ENCODE measurements at places on chromosomes 11 and 22.

GRCh38 chr11:85685125-85685819 is 723 bp downstream of the CCDC89 start:
- DNase-seq, result peak; percentile 72

- no peak for DNase-seq
These were observed 184.2 kb downstream of the MN1 start for GRCh38 chr22:27617214-27617881.

DNA sequence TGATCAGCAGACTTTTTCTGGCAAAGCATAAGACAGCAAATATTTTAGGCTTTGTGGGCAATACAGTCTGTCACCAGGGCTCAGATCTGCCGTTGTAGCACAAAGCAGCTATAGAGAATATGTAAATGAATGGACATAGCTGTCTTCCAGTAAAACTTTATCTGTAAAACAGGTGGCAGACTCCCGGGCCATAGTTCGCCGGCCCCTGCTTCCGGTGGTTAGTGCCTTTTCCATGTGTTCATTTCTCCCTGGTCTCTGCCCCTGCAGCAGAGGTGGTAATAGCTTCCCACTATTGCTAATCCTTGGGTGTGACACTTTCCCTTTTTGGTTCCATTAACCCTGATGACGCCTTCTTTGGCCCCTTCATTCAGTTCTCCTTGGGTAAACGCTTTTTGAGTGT is 93.7 kb upstream of the LDLRAD3 start:
- DNase-seq, result no peak

DNA sequence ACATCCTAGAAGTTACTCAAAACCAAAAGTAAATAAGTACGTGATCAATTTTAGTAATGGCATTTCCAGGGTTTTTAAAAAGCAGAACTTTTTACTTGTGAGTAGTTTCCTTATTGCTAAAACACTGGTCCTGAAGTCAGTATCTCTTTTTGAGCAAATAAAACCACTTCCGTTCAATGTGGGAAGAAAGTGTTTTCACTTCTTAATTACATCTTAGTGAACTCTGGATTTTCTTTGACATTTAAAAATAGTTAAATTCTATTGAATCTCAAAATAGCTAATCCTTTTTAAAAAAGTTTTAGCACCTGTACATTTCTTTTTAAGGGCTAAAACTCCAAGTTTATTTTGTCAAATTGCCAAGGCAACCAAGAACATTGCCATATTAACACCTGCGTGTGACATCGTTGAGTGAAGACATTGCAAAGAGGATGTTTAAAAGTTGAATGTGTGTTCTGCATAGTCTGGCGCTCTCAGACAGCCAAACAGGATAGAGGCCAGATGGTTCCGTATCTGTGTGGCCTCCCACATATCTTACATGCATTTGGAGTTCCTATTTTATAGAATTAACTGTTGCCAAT is 17.2 kb upstream of the OR5B21 start:
- no peak for DNase-seq

DNA sequence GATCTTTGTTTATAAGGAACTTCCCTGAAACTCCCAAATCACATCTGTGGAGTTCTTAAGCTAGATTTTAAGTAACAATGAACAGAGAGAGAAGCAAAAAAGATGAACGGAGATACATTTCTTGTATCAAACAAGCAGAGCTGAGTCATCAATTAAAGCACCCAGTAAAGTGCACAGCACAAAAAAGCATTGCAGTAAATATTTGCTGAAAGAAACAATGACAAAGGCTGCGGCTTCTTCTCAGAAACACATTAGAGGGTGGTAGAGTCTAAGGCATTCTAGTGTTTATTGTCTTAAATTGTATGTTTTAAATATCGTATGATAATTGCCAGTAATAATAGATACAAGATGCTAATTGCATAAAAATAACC is 941.6 kb upstream of the CHORDC1 start:
- DNase-seq, result no peak

Data from right kidney (tissue), 9 donors.